ENCODE measurements at places on chromosomes 5 and 9.
A peak's percentile ranks its signal among the peaks of the same experiment; 100 is the strongest.

DNA sequence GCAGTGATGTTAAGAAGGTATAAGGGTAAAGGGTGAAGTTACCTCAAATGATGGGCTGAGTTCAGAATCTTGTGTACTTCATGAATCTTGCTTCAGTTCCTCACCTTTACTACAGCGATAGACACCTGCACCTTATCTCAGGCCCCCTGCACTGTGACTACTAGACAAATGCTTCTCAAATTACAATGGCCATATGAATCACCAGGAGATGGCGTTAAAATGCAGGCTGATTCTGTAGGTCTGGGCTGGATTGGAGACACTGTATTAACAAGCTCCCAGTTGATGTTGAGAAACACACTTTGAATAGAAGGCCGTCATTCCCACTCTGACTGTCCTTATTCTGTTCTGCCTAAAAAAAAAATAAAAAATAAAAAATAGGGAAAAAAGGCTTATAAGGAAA is 29.8 kb downstream of the TARS1 start:
- DNase-seq: no peak

- DNase-seq: no peak
Measured at GRCh38 chr5:104947076-104947475, 1384.5 kb upstream of the NUDT12 start.

- DNase-seq: no peak
Measured at GRCh38 chr5:100406640-100407039, 128.5 kb upstream of the FAM174A start.

DNA sequence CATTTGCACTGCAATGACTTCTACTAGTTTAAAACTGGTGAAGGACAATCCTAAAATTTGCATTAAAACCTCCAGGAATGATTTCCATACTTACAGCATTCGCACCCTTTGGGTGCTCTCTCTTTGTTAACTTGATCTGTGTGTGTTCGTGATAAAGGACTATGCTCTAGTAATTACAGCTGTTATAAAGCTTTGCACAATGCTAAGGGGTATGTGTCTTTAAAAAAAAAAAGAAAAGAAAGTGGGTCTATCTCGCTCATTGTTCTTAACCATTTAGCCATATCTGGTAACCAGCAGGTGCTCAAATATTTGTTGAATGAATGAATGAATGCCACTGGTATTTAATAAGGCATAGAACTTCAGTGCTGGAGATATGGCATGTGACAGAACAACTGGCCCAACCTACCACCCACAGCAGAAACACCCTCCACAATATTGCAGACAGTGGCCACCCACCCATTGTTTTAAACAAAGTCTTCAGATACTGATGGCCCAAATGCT is 8.7 kb downstream of the TRIM36 start:
- DNase-seq: no peak

DNA sequence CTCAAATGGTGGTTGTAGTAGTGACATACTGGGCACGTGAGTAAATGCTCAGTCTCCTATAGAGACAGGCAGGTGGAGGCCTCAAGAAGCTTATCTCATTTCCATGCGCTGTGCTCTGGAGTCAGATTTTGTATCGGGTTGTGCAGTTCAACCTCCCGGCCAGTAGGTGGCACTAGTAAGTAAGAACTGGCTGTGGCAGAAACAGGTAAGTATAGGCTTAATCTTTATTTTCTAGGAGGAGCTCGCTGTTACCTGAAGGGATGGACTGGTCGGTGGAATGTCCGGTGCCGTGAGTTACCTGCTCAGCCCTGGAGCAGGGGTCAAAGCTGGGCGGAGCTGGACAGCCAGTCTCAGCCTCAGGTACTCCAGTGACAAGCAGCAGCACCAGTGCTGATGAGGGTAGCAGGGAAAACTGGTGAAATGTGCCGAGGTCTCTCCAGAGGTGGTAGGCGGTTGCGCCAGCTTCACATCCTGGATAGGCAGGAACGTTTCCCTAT is 880.1 kb upstream of the SEMA6A start:
- DNase-seq: peak; percentile 78
